Uterus (tissue), 4 donors: ENCODE measurements at places on chromosomes 2 and 18. TPM values are rescaled to one million over a fixed set of nuclear protein-coding genes. Genes with fewer than 3 reads are reported as not detected.

NHEJ1 gene
- 15.6 TPM for total RNA-seq

COL6A3 gene
- 164 TPM for total RNA-seq

CKAP2L gene
- total RNA-seq = not detected

C2orf80 gene
- not detected for total RNA-seq

GRCh38 chr2:203016716-203017115 is 2.0 kb downstream of the NBEAL1 start:
- DNase-seq = no peak

DNA sequence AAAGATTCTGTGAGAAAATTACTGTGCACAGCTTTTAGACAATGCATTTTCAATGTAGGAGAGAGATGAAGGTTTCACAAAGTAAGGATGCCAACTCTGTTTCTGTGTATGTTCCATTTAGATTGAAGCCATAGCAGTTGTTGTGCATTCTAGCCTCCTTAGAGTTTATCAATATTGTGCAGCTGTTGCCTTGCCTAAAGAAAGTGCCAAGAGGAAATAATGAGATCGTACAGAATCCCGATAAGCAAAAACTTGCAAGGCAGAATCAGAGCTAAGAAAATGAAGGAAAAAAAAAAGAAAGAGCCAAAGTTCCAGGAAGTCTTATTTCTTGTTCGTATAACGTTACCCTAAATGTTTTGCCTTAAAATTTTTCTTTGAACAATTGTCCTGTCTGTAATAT is 965.0 kb downstream of the DCDC2C start:
- no peak for DNase-seq

- no peak for DNase-seq
These were observed 101.4 kb upstream of the POU3F3 start for GRCh38 chr2:104752504-104752903.

- DNase-seq = no peak
These were observed 53.1 kb downstream of the APOB start for GRCh38 chr2:20990442-20991430.

DNA sequence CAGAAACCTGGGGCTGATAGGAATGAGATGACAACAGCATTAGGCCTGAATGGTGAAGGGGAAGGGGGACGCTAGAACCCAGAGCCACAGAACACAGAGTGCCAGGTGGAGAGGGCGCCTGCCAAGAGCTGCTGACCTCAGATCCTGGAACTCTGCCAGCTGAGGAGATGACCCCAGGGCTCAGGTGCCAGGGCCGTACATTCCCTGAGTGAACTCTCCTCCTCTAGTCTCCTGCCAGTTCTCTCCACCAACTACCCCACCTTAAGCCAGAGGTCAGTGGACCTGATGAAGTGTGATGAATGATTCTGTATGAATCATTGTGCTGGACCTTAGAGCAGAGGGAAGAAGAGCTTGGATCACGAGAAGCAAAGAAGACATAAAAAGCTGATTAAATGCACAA is 1582.2 kb upstream of the ACVR2A start:
- no peak for DNase-seq

DNA sequence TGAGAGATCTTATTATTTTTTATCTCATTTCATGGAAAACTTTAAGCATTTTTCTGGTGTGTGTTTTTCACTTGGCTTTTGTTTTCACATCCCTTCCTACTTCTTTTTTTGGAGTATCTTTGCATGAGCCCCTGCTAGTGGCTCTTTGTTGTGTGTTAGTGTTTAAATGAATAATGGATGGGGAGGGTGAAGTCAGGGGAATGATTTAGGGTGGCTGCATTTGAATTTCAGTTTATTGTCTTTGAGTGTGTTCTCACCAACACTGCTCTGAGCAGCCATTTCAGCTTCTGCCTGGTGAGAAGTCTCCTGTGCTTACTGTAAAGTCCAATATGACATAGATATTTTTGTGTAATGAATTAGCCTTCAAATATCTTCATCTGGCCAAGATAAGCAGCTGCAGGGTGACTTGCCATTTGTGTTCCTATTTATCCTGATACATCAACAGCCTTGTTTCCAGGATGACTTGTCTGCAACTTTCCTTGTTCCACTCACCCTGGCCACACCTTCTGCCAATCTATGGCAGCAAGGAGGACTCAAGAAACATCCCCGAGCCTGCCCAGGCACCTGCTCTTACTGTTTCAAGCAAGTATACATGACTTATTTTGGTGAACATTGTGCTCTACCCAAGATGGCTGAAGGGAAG is 182.6 kb downstream of the PDE11A start:
- no peak for DNase-seq

- no peak for DNase-seq
These were observed 136.9 kb downstream of the CDH20 start for GRCh38 chr18:61470031-61470674.

DNA sequence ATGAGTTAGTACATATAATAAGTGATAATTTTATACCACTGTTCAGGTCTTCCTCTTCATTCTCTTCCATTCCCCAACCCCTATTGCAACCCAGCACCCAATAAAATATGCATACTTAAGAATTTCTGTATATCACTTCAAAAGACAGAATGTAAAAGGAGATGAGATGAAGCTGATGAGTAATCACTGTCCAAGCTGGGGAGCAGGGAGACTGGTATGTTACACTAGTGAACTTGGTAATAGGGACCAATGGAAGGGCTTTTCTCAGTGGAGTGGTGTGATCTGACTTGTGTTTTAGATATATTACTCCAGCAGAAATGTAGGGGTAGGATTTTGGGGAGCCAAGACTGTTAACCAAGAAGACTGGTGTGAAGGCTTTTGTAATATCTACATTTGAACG is 18.0 kb upstream of the ARHGAP28 start:
- no peak for DNase-seq

GRCh38 chr2:229454934-229455631 is 184.0 kb upstream of the PID1 start:
- DNase-seq = no peak

GRCh38 chr2:20640411-20641122 is 10.3 kb downstream of the HS1BP3 start:
- peak; percentile 61 for DNase-seq

DNA sequence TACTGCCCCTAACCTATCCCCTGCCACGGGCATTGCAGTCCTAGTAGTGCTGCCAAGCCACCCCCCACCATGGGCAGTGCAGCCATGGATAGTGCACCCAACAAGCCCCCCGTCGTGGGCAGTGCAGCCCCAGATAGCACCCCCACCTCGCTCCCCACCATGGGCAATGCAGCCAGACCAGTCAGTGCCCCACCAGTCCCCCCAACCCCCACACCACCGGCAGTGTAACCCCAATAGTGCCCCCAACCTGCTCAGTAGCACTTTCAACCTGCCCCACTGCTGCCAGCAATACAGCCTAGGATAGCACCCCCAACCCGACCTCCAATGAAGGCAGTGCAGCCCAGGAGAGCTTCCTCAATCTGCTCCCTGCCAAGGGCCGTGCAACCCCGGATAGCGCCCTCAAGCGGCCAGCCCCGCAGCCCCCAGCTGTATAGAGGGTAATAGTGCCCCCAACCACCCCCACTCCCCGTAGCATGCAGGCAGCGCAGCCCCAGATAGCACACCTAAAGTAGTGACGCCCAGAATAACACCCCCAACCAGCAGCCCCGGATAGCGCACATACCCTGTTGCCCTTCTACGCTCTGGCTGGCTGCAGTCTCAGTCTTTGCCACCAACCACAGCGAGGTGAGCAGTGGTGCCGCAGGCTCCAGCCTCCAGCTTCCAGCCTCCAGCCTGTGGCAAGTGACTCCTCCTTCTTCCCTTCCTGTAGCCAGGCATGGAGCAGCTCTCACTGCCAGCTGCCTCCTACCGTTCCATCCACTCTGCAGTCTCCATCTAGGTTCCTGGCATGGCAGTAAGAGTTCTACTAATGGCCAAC is 45.4 kb upstream of the ANKRD62 start:
- no peak for DNase-seq

GRCh38 chr18:70289351-70290312 is 787 bp downstream of the SOCS6 start:
- DNase-seq = peak; percentile 22

GRCh38 chr2:14231391-14231898 is 401.1 kb upstream of the LRATD1 start:
- DNase-seq = no peak

- no peak for DNase-seq
These were observed 114.8 kb downstream of the NEB start for GRCh38 chr2:151619337-151619989.

DNA sequence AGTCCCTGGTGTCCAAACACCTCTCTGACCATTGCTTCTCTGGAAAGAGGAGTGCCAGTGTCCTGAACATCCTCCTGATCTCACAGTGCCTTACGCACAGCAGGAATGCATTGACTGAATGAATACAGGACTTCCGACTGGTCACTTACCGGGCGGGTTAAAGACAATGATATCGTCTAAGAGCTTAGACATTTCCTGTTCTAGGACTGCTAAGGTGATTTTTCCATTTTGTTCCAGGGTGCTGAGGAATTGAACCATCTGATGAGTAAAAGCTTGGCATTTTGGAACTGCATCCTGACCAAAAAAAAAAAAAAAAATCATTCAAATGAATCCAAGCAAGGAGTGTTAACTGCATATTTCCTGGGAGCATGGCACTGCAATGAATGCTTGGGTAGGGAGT is 40.0 kb downstream of the SIGLEC15 start:
- DNase-seq = no peak

GRCh38 chr2:85830645-85831044 is 58.1 kb downstream of the ST3GAL5 start:
- DNase-seq = no peak

DNA sequence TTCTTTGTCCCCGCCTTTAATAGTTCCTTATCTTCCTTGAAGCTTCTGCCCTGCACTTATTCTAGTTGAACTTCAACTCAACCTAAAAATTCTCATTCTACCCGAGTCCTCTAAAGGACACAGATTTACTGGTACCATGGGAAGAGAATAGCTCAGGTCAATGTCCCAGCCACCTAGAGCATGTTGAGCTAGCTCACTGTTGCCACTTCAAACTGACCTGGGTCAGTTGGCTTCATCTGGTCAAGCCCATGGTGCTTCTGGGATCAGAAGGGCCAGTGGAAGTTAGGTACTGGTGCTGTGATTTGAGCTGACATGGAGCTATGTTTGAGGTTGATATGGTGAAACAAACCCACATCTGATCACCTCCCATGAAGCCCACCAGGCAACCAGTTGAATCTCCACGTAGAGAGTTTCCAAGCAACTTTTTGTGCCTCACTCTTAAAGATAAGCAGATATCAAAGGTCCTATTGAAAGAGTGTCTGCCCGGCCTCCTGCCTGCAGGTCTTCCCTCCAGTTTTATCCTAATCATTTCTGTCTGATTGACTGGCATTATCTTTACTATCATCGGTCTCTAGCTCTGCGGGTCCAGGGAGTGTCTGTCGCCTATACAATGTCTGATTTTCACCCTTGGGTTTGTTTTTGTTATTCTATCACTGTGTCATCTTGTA is 17.2 kb downstream of the GREB1 start:
- DNase-seq = no peak

DNA sequence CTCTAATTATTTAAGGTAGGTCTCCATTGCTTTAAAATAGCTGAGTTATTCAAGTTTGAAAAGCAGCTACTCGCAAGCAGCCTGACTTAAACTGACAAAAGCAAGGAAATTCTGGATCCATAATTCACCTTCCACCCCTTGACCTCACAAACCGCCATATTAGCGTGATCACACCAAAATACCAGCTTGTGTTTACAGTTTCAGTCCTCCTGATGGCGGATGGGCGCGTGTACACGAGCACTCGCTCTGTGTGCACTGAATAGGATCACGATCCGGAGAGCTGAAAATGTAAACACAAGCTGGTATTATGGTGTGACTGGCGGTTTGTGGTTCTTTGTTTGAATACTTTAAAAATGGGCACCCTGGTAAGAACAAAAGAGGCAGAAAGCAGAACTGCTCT is 42.4 kb upstream of the PSMD14 start:
- no peak for DNase-seq

DNA sequence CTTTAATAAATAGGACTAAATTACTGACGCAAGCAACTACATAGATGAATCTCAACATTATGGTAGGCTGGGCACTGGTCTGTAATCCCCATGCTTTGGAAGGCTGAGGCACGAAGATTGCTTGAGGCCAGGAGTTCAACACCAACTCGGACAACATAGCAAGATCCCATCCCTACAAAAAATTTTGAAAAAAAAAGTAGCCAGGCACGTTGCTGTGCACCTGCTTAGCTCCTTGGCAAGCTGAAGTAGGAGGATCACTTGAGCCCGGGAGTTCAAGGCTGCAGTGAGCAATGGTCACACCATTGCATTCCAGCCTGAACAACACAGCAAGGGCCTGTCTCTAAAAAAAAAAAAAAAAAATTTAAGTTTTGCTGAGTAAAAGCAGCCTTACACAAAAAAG is 43.4 kb upstream of the VIT start:
- DNase-seq = no peak

DNA sequence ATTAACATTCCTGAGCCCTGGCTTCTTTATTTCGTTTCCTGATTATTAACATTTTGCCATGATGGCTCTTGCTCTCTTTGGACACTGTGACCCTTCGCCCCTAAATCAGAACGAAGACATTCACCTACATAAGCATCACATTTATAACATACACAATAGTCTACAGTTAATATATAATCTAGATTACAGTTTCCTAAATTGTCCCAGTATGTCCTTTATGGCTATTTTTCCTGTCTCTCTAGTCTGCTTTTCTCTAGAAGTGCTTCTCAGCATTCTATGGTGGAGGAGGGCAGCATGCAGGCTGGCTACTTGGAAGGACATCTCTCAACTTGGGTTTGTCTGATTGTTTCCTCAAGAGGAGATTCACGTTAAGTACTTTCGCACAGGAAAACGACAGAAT is 49.9 kb downstream of the FAM210A start:
- no peak for DNase-seq

GRCh38 chr2:27989149-27989548 is 98.6 kb downstream of the BABAM2 start:
- DNase-seq = no peak

DNA sequence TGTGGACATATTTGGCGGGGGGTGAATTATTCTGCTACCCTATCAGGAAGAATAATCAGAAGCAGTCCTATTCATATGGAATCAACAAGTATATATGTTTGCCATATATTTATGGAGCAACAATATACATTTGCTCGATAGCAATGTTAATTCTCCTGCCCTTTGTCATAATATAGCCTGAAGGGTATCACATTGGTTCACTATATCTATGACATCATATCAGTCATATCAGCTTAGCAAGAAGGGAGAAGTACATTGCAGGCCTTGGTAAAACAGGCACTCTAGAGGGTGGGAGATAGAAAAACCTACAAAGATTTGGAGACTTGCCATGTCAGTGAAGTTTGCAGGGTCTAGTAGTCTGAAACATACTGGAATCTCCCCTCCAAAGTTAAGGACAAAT is 128.4 kb downstream of the ATL2 start:
- DNase-seq = no peak

DNA sequence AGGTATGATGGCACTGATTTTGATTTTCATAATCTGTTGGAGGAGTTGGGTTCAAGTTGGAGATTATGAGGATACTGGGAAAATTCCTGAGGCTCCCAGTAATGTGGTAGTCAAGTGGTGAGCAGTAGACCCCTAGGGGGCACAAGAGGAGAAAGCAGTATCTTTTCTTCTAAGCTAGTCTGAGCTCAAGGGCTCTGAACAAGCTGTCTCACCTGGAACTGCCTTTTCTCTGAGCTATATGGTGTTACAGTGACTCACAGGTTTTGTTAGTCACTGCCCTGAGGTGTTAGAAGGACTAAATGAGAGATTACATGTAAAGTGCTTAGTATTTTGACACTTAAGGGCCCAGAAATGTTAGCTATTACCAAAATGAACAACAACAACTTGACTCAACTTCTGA is 42.2 kb downstream of the CD302 start:
- no peak for DNase-seq
